ENCODE measurements at places on chromosomes 16 and 17. TPM values are rescaled to one million over a fixed set of nuclear protein-coding genes. Genes with fewer than 3 reads are reported as not detected.

GRCh38 chr16:27083861-27084261 is 17.1 kb downstream of the C16orf82 start:
- DNase-seq: peak; percentile 10

DNA sequence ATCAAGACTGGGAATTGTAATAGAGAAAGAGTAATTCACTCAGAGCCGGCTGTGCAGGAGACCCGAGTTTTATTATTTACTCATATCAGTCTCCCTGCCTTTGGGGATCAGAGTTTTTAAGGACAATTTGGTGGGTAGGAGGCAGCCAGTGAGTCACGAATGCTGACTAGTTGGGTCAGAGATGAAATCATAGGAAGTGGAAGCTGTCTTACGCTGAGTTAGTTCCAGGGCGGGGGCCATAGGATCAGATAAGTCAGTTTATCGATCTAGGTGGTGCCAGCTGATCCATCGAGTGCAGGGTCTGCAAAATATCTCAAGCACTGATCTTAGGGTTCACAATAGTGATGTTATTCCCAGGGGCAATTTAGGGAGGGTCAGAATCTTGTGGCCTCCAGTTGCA is 20.2 kb upstream of the GUCY2D start:
- no peak for DNase-seq

- no peak for DNase-seq
Observed at GRCh38 chr16:30983289-30983889, 1.6 kb upstream of the HSD3B7 start.

GRCh38 chr16:77450790-77451487 is 16.1 kb upstream of the ADAMTS18 start:
- no peak for DNase-seq

DNA sequence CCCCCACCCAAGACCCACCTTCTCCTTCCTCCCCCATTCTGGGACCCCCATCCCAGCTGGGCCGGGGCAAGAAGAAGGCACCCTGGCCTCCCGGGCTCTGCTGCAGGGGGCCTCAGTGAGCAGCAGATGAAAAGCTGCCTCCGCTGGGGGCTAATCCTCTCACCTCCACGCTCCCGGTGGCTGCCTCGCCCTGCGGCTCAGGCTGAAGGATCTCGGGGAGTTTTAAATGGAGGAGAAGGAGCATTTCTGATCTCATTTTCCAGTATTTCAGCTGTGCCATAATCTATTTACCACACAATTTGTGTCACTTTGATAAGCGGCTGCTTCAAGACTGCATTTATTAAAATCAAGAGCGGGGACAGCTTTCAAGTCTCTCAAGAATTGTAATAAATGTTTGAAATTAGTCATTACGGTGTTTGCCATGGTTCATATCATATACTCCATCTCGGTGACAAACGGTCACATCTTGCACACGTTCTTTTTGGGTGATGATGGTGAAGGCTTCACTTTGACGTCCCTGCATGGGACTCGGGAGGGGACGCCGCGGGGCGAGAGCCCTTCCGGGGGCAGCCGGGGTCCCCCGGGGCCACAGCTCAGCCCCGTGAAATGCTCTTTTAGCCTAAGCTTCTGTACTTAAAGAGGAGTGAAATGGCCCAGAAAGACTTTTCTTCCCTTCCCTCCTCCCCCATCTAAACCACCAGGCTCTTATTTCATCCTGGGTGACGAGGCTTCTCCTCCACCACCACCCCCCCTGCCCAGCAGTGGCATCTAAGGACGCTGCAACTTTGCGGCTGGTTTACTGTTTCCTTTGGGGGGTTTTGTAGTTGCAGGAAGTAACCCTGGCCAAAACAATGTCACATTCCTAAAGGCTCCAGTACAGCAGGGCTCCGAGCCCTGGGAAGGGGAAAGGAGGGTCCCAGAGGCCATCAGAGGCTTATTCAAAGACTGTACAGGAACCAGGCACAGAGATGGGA is 313.1 kb upstream of the TNRC6C start:
- DNase-seq: no peak

DNA sequence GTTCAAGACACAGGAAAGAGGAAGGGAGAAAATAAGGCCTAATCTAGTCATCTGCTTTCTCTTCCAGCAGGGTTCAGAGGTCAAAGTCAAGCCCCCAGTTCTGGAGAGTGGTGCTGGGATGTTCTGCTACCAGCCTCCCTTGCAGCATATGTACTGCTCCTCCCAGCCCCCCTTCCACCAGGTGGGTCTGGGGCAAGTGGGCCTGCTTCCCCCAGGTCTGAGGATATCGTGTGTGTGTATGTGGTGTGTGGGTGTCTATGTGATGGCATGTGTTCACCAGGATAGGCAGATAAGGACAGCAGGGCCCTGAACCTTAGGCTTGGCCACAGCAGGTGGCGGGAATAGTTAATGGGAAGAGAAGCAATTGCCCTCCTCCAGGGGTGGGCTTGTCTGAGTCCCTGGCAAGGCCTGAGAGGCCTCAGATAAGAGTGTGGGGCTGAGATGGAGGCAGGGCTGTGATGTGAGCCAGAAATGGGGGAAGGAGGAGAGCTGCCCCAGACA is 21.1 kb downstream of the FOXN1 start:
- no peak for DNase-seq

The SOX8 gene
- total RNA-seq: 2.3 TPM

DNA sequence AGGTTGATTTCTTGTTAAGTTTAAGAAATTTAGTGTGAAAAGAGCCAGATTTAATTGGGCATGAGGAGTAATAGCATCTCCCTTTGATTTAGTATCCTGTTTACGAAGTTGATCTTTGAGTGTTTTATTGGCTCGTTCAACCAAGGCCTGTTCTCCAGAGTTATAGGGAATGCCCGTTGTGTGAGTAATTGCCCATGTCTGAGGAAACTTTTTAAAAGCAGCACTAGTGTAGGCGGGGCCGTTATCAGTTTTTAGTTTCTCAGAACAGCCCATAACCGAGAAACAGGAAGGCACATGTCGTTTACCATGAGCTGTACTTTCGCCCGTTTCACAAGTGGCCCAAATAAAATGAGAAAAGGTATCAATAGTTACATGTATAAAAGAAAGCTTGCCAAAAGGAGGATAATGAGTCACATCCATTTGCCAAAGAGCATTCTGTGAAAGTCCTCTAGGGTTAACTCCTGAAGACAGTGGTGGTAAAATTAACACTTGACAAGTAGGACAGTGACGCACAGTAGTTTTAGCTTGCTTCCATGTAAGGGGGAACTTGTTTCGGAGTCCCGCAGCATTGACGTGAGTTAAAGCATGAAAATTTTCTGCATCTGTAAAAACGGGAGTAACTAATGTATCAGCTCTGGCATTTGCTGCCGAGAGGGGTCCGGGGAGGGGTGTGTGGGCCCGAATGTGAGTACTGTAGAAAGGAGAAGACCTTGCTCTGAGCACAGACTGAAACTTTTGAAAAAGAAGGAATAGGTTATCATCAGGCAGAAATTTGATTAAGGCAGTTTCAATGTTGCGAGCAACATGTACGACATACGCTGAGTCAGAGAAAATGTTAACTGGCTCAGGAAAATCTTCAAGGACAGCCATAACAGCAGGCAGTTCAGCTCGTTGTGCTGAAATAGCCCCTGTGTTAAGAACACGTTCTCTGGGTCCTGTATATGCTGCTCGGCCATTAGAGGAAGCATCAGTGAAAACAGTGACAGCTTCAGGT is 18.5 kb upstream of the KCTD5 start:
- DNase-seq: no peak

DNA sequence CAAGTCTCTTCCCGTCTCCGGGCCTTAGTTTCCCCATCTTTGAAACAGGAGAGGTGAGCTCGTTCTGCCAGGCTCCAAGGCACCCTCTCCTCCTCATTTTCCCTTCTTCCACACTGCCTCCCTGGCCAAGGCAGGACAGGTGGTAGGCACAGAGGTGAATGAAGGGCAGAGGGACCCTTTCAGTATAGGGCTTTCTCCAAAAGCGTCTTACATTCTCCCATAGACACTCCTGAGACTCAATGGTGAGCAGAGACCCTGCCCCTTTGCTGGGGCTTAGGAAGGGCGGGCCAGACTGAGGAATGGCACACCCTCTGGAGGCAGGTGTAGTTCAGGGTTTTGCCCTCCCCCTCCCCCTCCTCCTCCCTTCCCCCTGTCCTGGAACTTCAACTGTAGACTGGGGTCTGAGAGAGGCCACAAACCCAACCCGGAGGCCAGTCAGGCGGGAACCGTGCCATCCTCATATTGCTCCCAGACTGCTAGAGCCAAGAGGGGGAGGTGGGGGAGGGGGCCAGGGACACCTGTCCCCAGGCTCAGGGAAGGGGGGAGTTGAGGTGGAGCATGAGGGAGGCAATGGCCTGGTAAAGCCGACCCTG is 1.9 kb downstream of the PLEKHH3 start:
- DNase-seq: peak; percentile 28

GRCh38 chr17:8060274-8060673 is 21.4 kb downstream of the ALOX15B start:
- peak; percentile 80 for DNase-seq

DNA sequence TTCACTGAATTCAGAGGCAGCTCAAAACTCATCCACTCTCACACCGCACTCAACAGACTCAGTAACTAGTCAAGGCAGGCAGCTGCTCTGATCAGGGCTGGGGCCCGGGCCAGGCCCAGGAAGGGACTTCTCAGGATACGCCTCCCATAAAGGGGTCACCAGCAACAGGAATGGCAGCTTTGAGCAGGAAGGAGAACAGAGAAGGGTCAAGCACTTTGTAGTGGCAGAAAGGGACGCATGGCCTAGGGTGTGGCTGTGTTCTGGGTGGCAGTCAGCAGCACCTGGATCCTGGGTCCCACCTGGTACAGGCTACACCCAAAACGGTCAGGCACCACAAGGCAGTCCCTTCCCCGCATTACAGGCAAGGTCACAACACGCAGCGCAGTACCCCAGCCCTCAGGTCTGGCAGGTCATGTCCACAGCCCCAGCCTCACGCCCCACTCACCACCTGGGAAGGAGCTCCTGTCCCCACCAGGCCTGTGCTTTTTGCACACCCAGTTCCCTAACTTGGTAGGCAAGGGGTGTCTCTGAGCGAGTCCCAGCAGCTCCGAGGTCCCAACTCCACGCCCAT is 99.7 kb downstream of the ZNF778 start:
- DNase-seq: no peak

DNA sequence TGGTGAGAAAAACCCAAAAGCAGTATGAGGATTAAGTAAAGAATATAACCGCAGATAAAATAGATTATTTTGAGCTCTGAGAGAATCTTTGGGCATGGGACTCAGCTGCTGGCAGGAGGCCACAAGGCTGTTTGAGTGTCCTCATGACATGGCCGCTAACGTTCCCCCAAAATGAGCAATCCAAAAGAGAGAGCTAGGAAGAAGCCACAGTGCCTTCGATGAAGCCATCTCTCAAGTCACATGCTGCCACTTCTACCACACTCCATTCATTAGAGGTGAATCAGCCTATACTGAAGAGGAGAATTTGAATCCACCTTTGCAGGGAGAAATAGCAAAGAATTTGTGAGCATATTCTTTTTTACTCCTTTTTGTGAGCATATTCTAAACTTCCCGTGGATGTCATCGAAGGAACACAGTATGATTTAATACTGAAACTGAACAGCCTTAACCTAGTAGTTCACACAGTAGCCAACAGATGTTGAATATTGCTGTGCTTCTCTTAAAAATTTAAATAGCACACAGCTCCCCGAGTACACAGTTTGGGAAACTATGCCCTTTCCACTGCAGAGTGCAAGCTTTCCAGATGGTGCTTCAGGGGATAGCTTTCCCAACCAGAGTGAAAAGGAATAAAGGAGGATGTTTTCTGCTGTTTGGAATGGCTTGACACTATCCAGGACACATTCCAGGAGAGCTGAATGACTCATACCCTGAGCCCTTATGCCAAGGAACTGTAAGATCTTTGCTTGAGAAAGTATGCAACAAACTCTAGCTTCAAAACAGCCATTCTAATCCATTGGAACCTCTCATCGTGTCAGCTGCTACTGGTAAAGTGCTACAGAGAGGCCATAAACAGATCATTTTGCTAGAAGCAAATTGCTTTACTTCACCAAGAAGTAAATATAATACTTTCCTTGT is 33.9 kb downstream of the ANKFY1 start:
- DNase-seq: no peak

DNA sequence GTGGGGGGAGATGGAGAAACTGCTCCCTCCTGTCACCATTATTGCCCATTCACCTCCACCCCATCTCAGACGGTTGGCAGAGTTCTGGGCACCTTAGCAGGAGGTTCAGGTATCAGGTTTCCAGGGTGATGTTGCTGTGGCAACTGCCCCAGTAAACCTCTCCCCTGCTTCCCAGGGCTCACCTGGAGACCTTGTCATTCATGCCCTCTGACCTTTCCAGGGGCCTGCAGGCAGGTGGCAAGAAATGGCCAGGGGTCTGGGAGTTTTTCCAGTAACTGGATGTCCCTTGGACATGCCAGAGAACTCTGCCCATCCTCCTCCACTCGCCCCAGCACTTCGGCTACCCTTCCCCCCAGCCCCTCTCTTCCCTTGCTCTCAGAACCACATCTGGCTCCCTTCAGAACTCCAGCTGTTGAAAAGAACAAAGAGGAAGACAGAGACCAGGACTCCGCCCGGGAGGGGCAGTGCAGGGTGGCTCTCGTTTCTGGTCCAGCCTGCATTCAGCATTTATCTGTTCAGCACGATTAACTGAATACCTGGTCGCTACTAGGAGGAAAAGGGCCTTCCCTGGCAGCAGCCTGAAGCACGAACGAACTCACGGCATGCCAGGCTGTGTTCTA is 8.5 kb downstream of the MLLT6 start:
- no peak for DNase-seq
